ENCODE measurements at places on chromosomes 5 and 9.

- no peak for DNase-seq
Observed at GRCh38 chr5:60207040-60207439, 313.5 kb upstream of the PDE4D start.

DNA sequence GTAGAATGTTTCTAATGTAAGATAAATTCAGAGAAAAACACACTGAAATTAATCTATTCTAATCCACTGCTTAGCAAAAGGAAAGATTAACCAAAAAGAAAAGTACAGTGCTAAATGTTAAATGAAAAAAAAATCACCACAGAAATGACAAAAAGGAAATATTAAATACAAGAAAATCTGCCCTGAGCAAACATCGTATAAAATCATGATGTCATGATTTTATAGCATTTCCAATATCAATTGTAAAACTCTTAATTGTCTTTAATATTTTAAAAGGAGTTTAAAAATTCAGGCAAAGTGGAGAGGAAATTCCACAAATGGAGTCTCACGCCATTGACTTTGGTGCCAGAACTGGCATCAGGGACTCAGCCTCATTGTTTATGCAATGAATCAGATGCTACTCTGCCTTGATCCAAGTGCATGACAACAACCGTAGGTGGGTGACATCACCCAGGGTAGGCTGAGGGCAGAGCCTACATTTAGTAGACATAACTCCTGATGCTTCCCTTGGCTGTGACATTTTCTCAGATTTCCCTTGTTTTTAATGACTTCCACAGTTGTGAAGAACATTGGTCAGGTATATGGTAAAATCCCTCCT is 696.8 kb downstream of the SEMA5A start:
- no peak for DNase-seq

DNA sequence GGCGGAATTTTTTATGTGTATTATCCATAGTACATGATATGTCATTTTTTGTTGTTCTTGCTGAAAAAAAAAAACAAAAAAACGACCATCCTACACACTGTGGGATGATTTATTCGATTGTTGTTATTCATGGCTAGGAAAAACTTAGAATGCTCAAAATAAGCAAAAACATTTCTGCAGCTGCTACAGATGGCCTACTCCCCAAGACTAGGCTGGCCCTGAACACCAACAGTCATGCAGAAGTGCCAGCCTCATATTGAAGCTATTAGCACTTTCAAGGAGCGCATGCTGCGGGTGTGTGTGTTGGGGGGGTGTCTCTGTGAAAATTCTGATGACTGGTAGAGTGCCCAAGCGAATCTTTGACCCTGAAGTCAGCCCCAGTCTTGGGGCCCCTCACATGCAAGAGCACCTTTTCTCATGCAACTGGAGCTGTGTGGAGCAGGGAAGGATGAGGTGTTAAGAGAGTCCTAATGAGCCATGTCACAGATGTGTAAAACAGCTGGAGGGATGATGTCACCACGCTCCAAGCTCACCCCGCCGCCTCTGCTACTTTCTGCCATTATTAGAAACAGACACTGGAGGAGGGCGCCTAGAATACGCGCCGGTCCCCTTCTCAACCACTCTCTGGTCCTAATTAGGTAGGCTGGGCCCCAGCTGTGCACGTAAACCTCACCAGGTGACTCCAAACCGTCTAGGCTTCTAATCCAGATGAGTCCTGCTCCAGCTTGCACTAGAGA is 61.0 kb upstream of the SMIM23 start:
- no peak for DNase-seq

GRCh38 chr5:153043886-153044285 is 446.6 kb upstream of the GRIA1 start:
- DNase-seq, result no peak

- DNase-seq, result no peak
Observed at GRCh38 chr9:107174441-107174840, 108.6 kb upstream of the RAD23B start.

- no peak for DNase-seq
Observed at GRCh38 chr5:75710637-75711036, 6.6 kb downstream of the POC5 start.

GRCh38 chr5:93829346-93829745 is 87.9 kb upstream of the POU5F2 start:
- DNase-seq, result no peak

GRCh38 chr5:82511134-82511533 is 233.0 kb upstream of the RPS23 start:
- DNase-seq, result no peak

- no peak for DNase-seq
Observed at GRCh38 chr5:73631500-73631899, 5.5 kb downstream of the ARHGEF28 start.

- DNase-seq, result no peak
Observed at GRCh38 chr5:122447879-122448278, 135.8 kb downstream of the SNCAIP start.

DNA sequence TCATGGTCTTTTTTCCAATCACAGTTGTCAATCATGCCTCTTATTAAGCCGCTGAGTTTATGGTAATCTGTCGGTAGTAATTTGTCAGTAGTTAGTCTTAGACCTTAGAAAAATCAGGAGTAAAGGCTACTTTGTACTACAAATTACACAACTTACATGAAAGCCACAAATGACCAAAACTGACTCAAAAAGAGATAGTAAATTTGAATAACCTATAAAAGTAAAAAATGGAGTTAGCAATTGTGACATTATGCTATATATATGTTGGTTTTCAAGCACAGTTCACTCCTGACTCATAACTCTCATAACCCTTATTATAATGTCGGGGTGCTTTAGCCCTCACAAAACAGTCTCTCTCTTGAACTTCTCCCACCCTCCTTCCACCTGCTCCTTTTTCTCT is 251.8 kb downstream of the ROR2 start:
- no peak for DNase-seq

GRCh38 chr5:137580030-137580429 is 80.9 kb upstream of the SPOCK1 start:
- DNase-seq, result no peak

DNA sequence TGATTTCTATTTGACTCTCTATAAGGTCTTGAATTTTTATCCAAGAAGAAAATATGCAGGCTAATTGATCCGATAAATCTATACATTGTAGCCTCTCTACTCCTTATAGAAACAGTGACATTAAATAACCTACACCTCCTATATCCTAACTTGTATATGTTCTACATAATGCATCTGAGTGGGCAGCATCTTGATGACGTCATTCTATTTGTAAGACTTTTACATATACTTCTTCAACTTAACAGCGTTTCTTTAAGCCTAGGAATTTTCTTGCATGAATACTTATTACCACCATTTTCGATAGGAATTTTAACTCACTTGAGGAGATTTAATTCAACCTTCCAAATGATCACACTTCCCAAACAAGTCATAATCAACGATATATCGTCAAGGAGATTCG is 869.0 kb downstream of the PTPRD start:
- no peak for DNase-seq

DNA sequence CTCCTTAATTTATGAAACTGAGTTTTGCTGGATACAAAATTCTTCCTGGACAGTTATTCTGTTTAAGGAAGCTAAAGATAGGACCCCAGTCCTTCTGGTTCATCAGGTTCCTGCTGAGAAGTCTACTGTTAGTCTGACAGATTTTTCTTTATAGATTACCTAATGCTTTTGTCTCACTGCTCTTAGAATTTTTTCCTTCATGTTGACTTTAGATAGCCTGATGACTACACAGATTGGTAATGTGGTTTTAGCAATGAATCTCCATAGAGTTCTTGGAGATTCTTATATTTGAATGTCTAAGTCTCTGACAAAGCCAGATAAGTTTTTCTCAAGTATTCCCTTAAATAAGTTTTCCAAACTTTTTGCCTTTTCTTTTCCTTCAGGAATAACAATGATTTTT is 419.7 kb downstream of the CDH10 start:
- DNase-seq, result no peak

GRCh38 chr9:95689669-95690068 is 172.9 kb upstream of the PTCH1 start:
- no peak for DNase-seq

GRCh38 chr9:70136632-70137031 is 93.0 kb downstream of the MAMDC2 start:
- DNase-seq, result no peak

All from nephron progenitor cell (in vitro differentiated cells).